ENCODE measurements at places on chromosomes 1 and 21. TPM values are rescaled to one million over a fixed set of nuclear protein-coding genes. Genes with fewer than 3 reads are reported as not detected.

- no peak overlapping the region for H3K4me3 ChIP-seq
- DNase-seq, result no peak
- no peaks in the 10 kb centered on the region for H3K27me3 ChIP-seq
- peaks cover 17% of the 10 kb centered on the region for H3K4me1 ChIP-seq
Observed at GRCh38 chr1:150002217-150002616, 8.3 kb downstream of the OTUD7B start.

The PHLDA3 gene
- 10.5 TPM for total RNA-seq

The LINGO4 gene
- total RNA-seq, result not detected

DNA sequence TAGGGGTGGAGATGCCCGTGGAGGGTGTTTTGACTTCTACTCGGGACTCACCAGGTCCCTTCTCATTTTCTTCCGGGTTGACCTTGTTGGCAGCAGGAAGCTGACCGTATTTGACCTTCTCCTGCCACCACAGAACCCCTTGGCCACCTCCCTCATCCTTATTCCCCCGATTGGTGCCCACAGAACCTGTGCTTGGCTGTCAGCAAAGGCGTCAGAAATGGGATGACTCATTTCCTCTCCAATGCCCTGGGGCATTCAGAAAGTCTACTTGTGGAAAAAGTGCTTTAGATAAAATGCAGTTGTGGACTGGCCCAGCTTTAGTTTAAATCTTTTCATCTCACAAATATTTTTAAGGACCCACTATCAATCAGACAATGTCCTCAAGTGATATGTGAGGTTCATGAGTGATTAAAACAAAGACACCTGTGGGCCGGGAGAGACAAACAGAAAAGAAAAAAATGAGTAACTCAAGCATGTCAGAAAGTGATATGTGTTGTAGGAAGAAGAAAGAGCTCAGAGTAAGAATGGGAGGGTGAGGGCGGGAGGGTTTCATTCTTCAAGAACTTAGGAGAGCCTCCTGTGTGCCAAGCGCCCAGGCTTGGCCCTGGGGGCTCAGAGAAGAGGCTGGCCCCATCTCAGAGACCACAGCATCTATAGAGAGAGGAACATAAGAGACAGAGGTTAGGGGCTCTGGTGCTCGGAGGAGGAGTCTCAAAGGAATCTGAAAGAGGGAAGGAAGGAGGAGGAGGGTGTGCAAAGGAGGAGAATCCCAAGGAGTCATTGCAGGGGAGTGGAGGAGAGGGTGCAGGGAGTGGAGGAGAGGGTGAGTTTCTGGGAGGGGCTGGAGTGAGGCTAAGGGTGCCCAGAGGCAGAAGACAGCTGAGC is 221.6 kb upstream of the VAMP3 start:
- no peak overlapping the region for H3K4me3 ChIP-seq
- H3K27ac ChIP-seq, result no peak overlapping the region
- no peak for DNase-seq
- H3K27me3 ChIP-seq, result no peaks in the 10 kb centered on the region

GRCh38 chr1:7703321-7704213 is 67.5 kb upstream of the VAMP3 start:
- H3K4me1 ChIP-seq, result no peaks in the 10 kb centered on the region
- H3K4me3 ChIP-seq, result peak overlapping the region; percentile 73
- H3K36me3 ChIP-seq, result no peaks in the 10 kb centered on the region
- H3K27me3 ChIP-seq, result no peaks in the 10 kb centered on the region
- peak overlapping the region; percentile 48 for H3K27ac ChIP-seq

GRCh38 chr1:55477953-55478352 is 262.8 kb upstream of the USP24 start:
- H3K27ac ChIP-seq, result no peak overlapping the region
- no peaks in the 10 kb centered on the region for H3K36me3 ChIP-seq
- no peaks in the 10 kb centered on the region for H3K27me3 ChIP-seq
- no peak for DNase-seq
- H3K4me1 ChIP-seq, result peaks cover 15% of the 10 kb centered on the region
- no peak overlapping the region for H3K4me3 ChIP-seq

GRCh38 chr1:55184859-55185258 is 30.3 kb downstream of the USP24 start:
- H3K4me3 ChIP-seq, result no peak overlapping the region
- H3K27ac ChIP-seq, result no peak overlapping the region
- DNase-seq, result no peak
